ENCODE measurements at places on chromosomes 3 and 15.

- DNase-seq: no peak
Measured at GRCh38 chr15:58742022-58742813, 7.3 kb downstream of the ADAM10 start.

DNA sequence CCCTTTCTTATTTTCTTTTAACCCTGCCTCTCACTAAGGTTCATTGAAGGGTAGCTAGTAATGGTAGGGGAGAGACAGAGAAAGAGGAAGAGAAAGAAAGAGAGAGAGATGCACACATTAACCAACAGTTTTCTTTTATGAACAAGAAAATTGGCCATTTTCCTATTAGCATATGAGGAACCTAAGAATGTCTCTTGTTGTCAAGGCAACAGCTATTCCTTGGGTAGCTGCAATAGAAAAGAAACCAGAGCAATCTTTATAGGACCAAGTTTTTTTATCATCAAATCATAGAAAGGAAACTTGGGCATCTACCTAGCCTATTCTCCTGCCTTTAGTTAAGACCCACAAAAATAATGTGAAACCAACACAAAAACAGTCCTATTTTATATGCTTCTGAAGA lies 15.0 kb upstream of the CCDC39 start:
- DNase-seq: no peak

DNA sequence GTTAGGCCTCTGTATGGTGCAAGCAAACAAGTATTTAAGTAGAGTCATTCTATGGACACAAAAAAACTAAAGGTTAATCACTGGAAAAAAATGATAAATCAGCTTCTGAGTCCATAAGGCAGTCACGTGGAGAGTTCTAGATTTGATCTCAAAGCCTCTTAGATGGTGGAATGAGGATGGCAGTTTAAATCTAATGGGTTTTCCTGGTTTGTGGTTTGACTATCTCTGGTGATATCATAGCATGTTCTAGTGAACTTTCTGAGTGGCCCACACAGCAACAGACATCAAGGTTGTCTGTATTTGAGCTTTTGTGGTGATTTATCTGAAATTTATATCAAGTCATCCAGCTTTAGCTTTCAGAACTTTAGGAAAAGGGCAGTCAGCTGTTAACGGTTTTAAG lies 52.4 kb downstream of the ILDR1 start:
- DNase-seq: no peak

- peak; percentile 86 for DNase-seq
Measured at GRCh38 chr3:29324180-29324651, 43.3 kb downstream of the RBMS3 start.

DNA sequence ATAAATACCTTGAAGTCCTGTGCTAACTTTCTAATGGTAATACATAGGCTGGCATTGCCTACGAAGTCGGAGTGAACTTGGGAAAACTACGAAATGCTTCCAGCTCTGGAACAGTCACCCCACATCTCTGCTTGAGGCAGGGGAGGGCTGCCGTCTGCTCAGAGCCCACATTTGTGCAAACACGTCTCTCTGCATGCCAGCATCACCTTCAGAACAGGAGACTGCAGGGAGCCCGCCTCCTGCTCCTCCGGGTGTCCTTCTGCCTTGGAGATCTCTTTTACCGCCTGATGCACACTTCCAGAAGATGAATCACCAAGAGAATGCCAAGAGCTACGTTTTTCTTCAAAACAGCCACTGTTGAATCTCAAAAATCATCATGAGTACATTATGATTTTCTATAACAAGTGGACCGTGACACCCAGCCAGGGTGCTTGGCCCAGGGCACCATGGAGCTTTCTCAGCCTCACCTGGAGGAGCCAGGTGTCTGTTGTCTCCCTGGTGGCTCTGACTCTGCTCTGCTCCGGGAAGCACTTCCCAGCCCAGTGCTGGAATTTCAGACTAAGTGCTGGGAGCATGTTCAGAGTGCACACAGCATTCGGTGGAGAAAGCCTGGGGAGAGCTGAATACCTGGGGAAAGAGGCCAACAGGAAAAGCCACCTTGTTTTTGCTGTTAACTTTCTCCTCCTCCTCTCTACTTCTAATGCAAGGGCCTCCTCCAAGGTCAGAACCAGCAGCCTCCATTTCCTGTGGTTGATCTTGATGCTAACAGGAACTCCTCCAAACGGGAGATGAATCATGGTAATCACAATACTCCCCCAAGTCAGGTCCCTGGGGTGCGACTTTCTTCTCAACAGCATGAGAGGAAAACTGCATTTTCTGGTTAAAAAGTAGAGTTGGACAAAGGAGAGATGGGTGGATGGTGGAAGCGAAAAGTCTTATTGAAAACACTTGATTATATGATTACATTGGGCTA lies 467.7 kb downstream of the GABRG3 start:
- DNase-seq: no peak

DNA sequence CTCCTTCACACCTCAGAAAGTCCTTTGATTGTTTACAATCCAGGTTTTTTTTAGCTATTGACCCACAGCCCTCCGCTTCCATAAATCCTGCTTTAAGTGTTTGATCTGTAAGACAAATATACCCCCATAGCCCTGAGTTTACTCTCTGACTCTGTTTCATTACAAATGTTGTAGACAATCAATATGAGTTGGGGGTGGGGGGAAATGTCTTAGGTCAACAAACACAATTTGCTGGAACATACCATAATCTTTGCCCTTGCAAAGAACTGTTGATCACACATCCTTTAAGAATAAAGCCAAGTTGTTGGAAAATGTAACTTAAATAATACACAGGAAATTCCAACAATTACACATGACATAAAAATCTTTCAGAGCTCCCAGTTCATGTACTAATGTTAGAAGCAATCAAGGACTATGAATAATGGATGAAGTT lies 301.8 kb upstream of the SEMA6D start:
- DNase-seq: peak; percentile 1

DNA sequence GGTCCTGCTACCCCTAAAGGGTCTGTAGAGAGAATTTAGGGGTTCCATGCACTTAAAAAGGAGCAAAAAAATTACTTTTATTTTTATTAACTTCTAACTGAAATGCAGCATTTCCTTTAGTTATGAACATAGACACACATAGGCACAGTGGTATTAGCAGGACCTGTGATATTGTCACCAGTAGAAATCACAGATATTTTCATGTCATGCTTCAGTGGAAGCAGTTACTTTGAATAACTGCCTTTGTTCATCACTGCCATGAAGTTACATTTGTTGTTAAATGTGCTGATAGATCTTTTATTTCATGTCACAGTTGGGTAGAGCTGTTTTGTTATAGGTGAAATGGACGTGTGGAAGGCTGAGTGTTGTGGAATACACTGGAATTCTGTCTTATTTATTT lies 37.4 kb downstream of the TRAK1 start:
- no peak for DNase-seq

DNA sequence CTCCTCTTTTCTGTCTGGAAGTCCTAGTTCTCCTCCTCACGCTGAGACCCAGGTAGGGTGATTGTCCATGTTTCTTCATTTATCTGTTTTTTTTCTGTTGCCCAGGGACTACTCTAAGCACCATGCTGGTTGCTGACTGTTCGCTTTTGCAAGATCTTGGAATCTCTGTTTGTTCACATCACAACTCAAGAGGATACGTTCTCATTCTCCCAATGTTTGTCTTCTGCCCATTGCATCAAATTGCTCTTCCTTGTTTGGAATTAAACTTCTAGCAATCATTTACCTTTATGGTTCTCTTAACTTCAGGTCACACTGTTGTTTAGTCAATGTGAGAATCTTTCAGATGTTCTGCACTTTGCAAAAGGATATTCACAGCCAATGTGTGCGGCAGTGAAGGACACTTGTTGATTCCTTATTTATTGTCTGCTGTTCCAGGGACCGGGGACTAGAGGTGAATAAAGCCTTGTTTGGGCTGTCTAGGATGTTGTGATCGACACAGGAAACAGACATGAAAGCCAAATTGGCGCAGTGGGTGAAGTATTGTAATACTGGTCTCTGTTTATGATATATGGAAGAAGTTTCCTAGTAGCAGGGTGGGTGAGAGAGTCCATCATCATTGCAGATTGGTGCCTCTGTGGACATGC lies 24.5 kb downstream of the LPP start:
- no peak for DNase-seq

DNA sequence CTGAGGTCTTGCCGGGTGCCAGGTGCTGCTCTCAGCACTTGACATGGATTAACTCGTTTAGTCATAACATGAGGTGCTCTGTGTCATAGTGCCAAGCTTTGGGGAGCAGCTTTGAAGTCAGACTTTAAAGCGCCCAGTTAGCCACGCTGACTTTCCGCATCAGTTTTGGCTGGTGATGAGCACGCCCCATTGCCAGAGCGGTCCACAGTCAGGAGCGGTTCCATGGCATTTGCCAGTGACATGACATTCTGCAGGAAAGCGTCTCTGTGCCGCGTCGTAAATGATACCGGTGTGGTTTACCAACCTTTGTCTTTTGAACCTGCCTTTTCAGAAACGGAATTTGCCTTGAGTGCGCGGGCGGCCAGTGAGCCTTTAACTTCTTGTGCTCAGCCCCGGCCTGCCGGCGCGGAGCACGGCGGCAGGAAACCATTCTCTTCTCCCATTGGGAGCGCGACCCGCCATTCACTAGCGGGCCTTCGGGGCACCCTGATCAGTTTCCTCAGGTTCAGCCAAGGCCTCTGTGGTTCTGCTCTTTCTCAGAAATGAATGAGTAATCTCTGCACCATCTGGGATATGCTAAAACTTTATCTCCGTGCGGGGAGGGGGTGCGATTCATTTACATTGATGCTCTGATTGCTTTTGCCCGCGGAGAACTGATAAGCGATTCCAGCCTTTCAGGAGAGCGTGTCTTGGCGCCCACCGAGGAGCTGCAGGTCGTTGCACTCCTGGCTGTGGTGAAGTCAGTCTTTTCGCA lies 1.7 kb upstream of the SLC2A2 start:
- DNase-seq: peak; percentile 94

- no peak for DNase-seq
Measured at GRCh38 chr3:160986069-160986468, 119.1 kb downstream of the B3GALNT1 start.

DNA sequence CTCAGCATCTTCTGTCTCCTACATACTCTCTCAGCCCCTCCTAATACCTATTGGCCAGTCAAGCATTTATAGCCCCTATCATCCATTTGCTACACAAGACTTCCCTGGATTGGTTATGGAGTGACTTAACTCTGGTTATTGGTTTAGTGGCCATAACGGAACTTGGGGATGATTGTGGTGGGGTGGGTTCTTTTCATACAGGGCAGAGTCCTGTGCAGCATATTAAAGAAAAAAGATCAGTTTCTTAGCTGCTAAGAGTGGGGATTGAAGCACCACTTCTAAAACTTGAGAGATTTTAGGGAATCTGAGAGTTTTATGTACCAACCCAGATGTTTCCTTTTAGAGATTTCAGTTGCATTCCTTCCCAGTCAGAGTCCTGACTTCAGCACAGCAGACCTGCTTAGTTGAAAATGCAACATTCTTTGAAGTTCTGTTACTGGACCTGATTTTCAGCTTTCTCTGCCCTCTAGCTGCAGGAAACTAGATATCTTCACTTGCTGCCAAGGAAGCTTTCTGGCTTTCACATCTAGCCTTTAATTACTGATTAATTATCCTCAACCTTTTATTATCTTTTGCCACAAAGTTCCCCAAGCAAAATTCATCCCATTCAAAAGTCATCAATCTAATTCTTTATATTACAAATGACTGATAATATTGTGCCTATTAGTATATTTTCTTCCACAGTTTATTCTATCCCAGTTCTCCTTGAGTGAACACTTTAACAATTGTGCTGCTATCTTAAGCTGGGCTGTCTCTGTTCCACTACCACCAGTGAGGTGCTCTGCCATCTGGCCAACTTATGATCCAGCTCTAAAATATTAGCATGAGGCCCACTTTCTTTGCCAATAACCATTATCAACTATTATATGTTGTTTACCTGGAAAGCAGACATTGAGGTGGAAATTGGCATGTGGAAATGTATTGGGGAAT lies 906.0 kb upstream of the ALCAM start:
- peak; percentile 46 for DNase-seq

DNA sequence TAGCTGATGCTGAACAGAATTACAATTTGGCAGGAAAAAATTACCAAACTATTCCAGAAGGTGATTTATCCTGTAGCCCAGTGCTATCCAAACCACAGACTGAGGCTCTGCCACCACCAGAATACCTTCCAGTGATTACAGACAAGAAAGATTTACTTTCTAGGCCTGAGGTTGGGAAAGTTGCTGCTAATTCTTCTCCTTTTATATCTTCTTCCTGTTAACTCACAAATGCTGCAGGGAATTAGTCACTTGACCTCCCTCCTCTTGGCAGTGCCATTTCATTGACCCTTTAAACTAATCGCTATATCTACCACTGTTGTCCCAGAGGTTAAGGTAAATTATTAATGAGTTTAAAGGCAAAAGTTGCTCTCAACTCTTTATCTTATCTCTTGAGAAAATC lies 118.4 kb downstream of the CTNNB1 start:
- DNase-seq: peak; percentile 62

- no peak for DNase-seq
Measured at GRCh38 chr3:102224171-102224570, 210.6 kb upstream of the ZPLD1 start.

DNA sequence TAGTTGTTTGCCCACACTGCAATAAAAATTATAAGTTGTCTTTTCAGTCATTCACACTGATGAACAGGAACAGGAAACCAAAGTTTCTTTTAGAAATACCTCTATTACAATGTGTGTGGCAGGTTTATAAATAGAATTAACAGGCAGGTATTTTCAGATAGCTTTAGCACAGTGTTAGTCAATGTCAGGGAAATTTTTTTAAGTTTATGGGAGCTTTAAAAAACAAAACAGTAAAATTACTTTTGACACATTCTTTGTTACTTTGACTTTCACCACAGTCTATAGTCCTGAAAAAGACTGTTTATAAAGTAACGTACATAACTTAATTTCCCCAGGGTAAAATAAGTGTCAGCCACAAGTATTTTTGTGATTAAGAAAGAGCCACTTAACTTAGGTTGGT lies 38.1 kb downstream of the SERPINI1 start:
- no peak for DNase-seq

DNA sequence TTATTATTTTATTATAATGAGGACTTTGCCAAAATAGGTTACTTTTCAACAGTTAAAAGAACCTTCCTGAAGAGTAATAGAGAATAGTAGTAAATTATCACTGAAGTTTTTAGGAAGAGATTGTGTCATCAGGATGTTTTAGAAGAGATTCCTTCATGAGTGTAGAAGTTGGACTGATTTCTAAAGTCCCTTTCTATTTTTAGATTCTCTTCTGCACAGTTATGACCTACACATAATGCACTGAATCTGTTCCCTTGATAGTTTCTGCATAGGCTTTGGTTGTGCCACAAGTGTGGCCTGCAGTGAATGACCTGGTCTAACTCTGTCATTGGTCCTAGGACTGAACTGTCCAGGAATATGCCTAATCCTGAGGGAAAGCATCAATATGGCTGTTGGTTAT lies 23.9 kb downstream of the SLC35A5 start:
- DNase-seq: no peak
